Left kidney (tissue), 8 donors: ENCODE measurements at places on chromosomes 5 and 9.

DNA sequence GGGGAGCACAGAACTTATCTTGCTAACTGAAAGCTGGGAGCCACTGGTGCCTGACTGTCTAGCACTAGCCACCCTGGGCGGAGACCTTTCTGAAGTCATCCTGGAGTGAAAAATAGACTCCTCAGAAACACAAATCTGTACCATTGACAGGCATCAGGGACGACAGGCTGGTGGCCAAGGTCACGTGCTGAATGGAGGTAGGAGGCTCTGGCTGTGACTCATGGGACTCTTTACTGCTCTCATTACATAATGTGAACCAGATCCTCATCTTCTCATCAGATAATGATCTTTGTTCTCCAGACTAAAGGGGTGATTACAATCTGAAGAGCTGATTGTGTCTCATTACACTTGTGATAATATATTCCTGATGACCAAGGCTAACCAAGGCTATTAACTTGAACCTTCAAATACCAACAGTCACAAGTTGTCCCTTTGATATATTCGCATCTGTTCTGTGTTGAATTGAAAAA, 91.8 kb downstream of the SEMA5A start:
- DNase-seq = no peak

GRCh38 chr5:10592601-10593000, 28.7 kb downstream of the ANKRD33B start:
- no peak for DNase-seq

GRCh38 chr9:134185536-134186011, 21.2 kb upstream of the RNU6ATAC start:
- DNase-seq = no peak

- DNase-seq = no peak
Observed at GRCh38 chr9:125110464-125110863, 32.9 kb downstream of the SCAI start.
